ENCODE measurements at places on chromosomes 2 and 18. TPM values are rescaled to one million over a fixed set of nuclear protein-coding genes. Genes with fewer than 3 reads are reported as not detected.

AQP4 gene
- not detected for total RNA-seq

ACVR1C gene
- total RNA-seq, result 2.6 TPM

SKOR2 gene
- total RNA-seq, result not detected

HAAO gene
- 1.4 TPM for total RNA-seq

PDCD1 gene
- total RNA-seq, result 25.4 TPM

MAP3K19 gene
- total RNA-seq, result 0.64 TPM

GKN1 gene
- not detected for total RNA-seq

ALPP gene
- total RNA-seq, result 0.16 TPM

HRH4 gene
- total RNA-seq, result not detected

SKA1 gene
- total RNA-seq, result 34.6 TPM

FOXD4L1 gene
- not detected for total RNA-seq

YES1 gene
- total RNA-seq, result 8.8 TPM

AFTPH gene
- total RNA-seq, result 48.5 TPM

CD8B2 gene
- not detected for total RNA-seq

IL18R1 gene
- 11.7 TPM for total RNA-seq

KCMF1 gene
- total RNA-seq, result 108 TPM

Data from activated naive CD4-positive, alpha-beta T cell treated with anti-CD3 and anti-CD28 coated beads, Interleukin-2, amount 50 U/mL, for 72 hours (primary cell).